ENCODE measurements at places on chromosomes 16 and 17. TPM values are rescaled to one million over a fixed set of nuclear protein-coding genes. Genes with fewer than 3 reads are reported as not detected.

GRCh38 chr16:85321509-85322271 is 209.4 kb upstream of the CIBAR2 start:
- peak; percentile 98 for DNase-seq

DNA sequence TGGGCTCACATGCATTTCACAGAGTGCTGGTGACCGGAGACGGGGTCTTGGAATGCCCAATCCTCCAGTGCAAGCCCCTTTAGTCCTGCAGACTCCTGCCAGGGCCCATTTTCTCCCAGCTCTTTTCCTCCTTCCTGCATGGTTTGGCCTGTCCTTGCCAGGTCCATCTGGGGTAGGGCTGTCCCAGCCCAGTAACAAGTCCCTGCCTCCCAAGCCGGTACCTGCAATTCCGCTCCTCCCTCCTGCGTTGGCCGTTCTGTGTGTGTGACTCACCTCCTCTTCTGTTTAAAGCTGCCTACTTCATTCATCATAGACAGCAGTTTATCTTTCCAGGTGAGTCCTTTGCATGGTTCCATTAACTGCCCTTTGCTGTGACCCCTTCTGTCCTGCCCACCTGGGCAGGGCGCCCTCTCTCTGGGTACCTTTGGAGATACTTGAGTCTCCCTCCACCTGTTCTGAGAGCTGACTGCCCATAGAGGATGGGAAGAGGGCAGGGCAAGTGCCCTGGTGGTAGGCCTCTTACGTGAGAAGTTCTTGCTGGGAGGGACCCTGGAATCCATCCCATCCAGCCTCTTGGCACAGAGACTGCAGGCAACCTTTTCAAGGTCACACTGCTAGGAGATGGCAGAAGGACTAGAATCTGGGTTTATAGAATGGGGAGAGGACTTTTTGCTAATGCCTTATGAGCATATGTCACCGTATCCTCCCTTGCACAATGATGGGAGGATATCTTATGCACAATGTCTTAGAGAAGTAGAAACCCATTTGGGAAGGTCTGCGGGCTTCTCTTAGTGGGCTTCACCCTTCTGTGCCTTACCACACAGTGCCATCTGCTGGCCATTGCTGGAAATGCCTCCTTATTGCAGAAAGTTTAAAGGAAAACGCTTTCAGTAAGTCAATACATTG is 29.7 kb upstream of the LGALS9 start:
- DNase-seq, result peak; percentile 91

DNA sequence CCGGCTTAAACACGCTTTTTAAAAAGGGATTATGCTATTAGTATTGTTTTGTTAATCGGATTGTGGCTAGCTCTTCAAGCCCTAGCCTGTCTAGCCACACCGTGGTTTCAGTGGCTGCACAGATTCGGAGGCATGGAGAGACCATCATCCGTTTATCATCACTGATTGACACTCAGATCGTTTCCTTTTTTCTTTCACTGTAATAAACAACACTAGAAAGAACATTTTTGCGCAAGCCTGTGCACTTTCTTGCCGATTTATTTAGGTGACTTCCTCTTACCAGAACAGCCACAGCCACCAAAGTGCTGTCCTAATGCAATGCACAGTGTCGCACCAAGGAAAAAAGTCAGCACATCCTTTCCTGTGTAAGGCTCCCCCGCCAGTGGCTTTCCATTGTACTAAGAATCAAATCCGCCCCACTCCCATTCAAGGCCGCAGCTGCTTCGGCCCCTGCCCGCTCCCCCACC is 78.2 kb downstream of the CRISPLD2 start:
- DNase-seq, result no peak

DNA sequence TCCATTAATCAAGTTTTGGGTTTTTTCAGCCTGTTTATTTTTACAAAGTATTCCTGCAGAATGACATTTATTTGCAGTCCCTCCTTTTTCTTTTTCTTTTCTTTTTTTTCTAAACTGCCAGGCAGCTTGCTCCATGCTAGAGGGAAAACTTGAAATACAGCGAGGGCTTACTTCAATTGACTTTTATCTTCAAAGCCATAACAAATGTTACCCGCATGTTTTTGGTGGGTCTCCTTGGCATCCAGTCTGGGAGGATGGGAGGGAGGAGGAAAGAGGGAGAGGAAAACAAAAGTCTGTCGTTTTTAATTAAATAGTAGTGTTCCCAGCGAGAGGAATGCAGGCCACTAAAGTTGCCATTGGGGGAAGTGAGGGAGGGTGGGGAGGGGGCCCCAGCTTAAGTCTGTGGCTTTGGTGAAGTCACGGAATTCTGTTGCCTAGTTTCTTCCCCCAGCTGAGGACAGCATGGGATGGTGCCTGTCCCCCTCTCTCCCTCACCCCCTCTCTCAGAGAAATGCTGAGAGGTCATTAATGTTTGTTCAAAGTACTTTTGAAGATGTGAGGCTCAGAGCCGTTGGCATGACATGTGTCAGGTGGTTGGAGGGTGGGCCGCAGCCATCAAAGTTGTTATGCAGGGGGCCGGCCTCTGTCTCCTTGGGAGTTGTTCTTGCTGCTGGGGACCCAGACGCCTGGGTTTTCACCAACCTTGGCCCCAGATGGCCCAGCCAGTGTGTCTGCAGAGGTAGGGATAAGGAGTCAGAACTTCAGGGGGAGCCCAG is 2.9 kb downstream of the NKD1 start:
- no peak for DNase-seq

NDRG4 gene
- total RNA-seq, result 238 TPM

DNA sequence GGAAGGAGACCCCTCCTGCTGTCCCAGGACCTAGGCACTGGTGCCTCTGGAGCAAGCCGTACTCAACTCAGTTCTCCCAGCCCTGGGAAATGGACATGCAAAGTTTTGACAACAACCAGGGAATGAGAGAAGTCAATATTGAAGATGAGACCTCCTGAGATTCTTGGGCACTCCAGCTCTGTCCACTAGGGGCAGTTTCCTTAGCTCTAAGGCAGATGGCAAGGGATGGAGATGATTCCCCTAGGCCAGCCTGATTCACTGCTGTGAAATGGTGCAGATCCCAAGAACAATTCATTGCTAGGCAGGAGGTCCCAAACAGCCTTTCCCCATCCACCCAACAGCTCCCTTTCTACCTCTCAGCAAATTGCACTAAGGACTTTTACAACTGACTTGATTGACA is 20.5 kb upstream of the SDR42E2 start:
- DNase-seq, result no peak

DNA sequence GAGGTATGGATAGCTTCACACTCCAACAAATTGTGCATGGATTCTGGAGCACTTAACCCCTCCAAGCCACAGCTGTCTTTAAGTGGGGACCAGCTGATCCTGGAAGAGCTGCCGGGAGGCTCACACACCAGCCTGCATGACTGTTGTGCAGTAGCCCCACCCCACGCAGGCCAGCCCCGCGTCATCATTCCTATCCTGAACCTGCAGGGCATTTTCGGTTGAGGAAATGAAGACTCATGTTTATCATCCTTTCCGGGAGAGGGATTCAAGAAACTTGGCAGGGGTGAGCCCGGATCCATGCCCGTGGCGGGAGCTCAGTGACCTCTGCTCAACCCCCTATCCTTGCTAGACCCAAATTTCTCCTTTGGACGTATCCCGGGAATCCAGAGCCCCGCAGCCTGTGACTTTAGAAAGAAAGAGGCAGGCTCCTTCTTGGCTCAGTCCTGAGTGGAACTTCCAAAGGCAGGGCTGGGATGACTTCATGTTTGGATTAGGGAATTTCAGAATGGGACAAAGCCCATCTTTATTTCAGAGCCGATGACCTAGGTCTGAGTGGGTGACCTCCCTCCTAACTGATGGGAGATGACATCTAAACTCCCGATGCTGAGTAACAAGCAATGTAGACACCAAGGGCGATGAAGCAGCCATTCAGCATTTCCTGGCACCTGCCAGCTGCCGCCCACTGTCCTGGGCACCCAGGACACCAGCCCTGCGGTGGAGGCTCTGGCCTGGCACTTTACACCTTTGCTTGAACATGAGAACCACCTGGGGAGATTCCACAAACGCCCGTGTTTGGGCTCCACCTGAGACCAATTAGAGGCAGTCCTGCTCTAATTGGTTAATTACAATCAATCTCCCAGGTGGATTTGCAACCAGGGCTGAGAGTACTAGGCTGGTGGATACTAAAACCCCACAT is 43.3 kb upstream of the CMIP start:
- peak; percentile 61 for DNase-seq

- no peak for DNase-seq
Measured at GRCh38 chr16:86324320-86324719, 186.0 kb upstream of the FOXF1 start.

GRAPL gene
- total RNA-seq, result not detected

AURKB gene
- total RNA-seq, result not detected

- DNase-seq, result no peak
Measured at GRCh38 chr16:86619239-86619794, 41.0 kb downstream of the FOXL1 start.

DNA sequence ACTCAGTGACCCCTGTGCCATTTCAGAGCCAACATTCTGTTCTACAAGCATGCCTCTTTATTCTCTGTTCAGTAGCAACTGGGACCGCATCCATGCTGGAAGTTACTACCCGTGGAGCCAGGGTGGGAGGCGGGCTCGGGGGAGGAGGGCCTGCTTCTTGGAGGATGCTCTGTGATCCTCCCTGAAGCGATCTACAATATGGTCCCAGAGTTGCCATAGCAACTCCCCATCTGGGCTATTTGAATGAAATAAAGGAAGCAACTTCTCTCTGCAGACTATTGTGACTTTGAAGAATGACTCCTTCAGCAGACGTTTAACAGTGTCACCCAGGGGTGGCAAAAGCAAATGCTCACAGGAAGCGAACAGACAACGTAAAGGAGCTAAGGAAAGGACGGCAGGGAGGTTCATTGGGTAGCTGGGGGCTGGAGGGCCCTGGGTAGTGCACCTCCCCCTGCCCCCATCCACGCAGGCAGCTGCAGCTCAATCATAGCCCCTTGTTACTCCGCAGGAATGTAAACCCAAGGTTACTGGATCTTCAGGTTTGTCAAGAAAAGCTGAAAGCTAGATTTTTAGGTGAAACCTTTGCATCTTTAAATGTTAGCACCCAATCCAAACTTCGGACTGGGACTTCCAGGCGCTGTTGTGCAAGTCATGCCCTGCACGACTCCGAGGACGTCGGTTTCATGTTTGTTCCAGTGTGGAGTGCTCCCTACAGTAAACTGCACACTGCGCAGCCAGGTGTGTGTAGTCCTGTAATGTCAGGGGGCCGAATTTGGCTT is 51.1 kb upstream of the MEAK7 start:
- DNase-seq, result no peak

UTS2R gene
- 16.9 TPM for total RNA-seq

- no peak for DNase-seq
Measured at GRCh38 chr17:30091771-30092170, 24.8 kb upstream of the NSRP1 start.

DNA sequence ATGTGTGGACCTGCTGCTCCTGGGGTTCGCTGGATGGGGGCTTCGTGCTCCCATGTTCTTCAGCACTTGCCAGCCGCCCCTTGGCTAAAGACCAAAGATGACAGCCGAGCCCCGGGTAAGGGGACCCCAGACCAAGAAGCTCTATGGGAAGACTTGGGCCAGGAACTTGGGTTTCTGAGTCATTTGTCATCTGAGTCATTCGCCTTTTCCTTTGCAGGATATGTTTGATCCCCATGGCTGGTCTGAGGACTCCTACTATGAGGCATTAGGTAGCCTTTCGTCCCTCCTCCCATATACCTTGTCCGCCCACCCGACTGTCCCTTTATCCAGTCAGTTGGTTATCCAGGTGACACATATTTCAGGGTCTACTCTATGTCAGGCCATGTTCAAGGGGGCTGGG is 17.7 kb upstream of the ITGB4 start:
- no peak for DNase-seq

GRCh38 chr16:85425074-85425662 is 188.0 kb upstream of the GSE1 start:
- DNase-seq, result no peak

GRCh38 chr16:66553223-66553622 is 847 bp downstream of the CKLF start:
- DNase-seq, result no peak

GRCh38 chr16:47565454-47565853 is 104.3 kb downstream of the PHKB start:
- peak; percentile 81 for DNase-seq

GRCh38 chr16:57607676-57608461 is 20.6 kb upstream of the ADGRG1 start:
- peak; percentile 16 for DNase-seq

DNA sequence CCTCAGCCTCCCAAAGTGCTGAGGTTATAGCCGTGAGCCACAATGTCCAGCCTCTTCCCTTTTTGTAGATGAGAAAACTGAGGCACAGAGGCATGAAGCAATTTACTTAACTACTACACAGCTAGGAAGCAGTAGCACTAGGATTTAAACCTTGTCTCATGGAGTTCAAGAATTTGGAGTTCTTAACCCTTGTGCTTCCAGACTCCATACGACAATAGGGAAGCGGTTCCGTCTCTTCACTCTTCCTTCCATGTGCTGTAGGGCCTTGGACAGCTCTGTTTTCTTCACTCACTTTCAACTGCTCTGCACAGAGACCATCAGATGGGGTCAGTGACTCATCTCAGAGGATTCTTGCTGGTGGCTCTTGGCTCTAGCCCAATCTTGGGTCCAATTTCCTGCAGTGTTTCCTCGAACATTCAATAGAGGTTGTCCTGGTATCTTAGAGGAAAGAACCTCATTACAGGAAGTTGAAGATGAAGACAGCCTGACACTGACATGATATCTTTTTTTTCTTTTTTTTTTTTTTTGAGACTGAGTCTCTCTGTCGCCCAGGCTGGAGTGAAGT is 19.3 kb downstream of the ITGAL start:
- DNase-seq, result no peak

GRCh38 chr16:17329391-17329790 is 141.4 kb downstream of the XYLT1 start:
- DNase-seq, result no peak

DNA sequence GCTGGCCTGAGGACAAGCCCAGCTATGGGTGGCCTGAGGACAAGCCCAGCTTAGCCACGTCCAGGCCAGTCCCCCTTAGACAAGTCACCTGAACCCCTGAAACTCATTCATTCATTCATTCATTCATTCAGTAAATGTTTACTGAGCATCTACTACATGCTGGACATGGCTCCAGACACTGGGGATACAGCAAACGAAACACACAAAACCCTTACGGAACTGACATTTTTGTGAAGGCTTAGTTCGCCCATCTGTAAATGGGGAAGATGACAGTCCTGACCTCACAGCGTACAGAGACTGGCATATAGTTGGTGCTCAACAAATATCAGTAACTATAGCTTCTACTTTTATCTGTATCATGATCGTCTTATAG is 37.5 kb downstream of the PPL start:
- no peak for DNase-seq

SLFN12 gene
- 3.6 TPM for total RNA-seq

- no peak for DNase-seq
Measured at GRCh38 chr17:19368229-19368628, 5.7 kb upstream of the B9D1 start.

Measured in right atrium auricular region (tissue), 2 donors.